ENCODE measurements at places on chromosomes 1 and 21.

- no peak for DNase-seq
Measured at GRCh38 chr1:56965916-56966697, at the start of gene C8B. Gene C8B (minus strand): TSS chr1:56966015. CDS start chr1:56965948, 67 bp downstream.

GRCh38 chr1:77948841-77949424, 29.9 kb downstream of the FUBP1 start:
- no peak for DNase-seq

DNA sequence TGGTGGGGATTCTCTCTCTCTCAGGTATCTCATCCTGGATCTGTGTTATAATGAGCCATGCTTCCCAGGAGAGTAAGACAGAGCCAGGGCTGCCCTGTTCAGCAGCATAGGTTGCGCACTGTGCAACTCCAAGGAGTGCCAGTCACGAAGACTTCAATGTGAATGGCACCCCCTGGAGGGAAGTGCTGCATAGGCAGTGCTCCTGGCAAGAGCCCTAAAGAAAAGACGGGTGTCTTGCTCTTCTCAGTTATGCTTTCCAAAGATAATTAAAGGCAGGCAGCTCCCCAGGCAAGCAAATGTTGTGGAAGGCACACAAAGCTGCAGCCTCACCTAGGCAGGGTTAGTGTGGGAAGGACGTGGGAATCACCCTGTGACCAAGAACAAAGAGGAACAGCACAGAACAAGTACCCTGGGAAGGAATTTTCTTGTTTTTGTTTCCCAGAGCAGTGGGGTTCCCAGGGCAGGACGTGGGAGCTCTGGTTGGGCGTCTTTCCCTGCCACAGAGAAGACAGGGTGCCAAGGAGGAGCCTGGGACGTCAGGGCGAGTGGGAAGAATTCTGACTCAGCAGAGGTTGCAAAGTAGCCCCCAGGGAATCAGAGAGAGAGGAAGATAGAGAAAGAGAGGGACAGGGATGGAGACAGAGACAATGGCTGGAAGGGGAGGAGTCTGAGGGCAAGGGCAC, 120.9 kb downstream of the KCNN3 start:
- DNase-seq = no peak

GRCh38 chr21:34997294-34997693, 51.8 kb downstream of the RUNX1 start:
- DNase-seq = no peak

GRCh38 chr1:166479052-166479631, 312.3 kb upstream of the FAM78B start:
- peak; percentile 61 for DNase-seq

- peak; percentile 45 for DNase-seq
Measured at GRCh38 chr1:84996846-84997666, at the start of gene MCOLN2. Gene MCOLN2 (minus strand): TSS chr1:84997113. CDS start chr1:84996872, 241 bp downstream.

DNA sequence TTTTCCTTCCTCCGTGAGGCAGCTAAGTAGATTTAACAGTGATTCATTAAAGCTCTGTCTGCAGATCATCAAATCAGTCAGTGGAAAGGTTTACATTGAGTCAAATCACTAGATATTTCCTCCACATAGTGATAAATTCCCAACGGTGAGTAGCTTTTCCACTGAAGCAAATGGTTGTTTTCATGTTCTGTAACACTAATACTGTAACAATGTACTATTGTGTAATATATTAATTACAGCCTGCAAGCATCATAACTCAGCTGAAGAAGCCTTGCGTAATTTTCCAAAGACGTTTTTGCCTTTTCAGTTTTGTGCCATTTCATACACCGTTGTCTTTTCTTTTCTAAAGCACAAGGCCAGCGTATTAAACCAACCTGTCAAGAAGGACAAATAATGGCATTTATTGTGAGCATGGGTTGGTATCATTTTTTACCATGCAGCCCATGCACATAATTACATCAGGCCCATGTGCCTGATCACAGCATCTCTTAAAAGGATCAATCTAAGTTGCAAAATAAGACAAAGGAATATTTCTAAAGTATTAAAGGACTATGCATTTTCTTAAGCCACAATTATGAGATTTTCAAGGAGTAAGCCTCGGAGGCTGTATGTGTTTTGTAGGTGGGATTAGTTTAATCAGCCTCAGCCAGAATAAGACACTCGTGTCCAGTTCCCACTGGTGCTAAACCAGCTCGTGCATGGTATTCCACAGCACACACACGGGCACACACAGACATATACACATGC, 16.7 kb upstream of the PDE9A start:
- no peak for DNase-seq

DNA sequence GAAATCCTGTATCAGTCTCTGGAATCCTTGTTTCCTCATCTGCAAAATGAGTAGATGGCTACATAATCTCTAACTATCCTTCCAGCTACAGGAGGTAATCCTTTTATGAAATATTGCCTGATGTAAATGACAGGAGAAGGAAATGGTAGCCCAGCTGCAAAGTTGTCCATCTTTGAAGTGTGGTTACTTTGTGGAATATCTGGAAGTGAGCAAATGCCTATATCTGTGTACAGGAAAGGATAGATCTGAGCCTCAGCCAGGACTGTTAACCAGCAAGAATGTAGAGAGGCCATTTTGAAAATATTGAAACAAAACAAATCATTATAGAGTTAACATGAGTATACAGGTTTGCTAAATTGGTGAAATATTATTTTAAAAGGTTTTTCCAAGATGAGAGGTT, 74.8 kb upstream of the BMP8A start:
- DNase-seq = no peak

- DNase-seq = peak; percentile 61
Measured at GRCh38 chr1:247332215-247332622, 552 bp upstream of the ZNF496 start.

DNA sequence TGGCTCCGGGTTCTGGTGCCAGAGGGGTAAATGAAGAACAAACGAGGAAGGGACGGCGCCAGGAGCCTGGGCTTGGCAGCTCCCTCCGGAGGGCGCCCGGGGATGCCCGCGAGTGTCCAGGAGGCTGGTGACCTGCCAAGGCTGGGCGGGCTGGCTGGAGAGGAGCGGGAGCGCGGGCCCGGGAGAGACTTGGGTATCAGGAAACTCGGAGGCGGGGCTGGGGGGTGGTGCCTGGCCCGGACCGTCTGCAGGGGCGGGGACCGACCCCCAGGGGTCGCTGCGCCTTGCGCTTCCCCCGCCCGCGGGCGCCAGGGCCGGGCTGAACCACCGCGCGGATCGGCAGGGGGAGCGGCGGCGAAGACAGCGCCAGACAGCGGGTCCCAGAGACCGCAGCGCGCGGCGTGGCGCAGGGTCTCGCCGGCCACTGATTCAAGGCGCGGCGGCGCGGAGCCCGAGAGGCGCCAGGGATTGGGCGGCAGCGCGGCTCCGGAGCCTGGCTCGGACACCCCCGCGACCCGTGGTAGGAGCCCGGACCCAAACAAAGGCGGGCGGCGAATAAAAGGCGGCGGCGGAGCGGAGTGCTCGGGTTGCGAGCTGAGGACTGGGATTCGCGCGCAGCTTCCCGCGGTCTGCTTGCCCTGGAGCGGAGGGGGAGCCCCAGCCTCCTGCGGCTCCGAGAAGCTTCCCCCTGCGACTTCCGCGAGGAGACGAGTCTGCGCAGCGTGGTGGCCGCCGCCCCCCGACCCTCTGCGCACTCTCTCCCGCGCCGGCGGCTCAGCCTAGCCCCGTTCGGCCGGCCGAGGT, at the start of gene DISP3:
TSS of gene DISP3 (plus strand) at position 585 of the 804 bp plus-strand sequence. CDS start 21,838 bp downstream, outside the sequence.
- DNase-seq = peak; percentile 38

DNA sequence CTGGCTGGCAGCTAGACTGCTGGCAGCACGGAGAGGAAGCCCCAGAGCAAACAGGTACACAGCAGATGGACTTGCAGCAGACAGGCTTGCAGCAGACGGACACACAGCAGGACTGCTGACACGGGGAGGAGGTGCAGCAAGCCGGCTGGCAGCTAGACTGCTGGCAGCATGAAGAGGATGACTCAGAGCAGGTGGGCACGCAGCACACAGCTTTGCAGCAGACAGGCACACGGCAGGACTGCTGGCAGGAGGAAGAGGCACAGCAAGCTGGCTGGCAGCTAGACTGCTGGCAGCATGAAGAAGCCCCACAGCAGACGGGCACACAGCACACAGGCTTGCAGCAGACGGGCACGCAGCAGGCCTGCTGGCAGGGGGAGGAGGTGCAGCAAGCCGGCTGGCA, 498 bp downstream of the KRTAP10-2 start:
- DNase-seq = peak; percentile 4

GRCh38 chr1:223224465-223224864, 81.4 kb upstream of the TLR5 start:
- no peak for DNase-seq

DNA sequence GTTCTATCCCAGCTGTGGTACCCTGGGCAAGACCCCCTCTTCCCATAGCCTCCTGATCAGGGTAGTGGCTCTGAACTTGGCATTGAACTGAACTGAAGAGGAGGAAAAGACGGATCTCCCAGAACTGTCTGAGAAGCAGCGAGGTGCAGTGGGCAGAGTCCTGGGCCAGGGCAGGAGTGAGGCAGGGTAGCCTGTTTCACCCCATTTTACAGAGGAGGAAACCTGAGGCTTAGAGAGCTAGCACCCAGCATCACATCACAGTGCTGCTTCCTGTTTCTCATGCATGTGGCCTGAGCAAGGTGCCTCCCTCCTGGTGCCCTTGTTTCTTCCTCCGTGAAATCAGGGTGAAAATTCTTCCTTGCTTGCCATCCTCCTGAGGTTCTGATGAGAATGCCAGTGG, 17.1 kb downstream of the ZNF362 start:
- DNase-seq = no peak

DNA sequence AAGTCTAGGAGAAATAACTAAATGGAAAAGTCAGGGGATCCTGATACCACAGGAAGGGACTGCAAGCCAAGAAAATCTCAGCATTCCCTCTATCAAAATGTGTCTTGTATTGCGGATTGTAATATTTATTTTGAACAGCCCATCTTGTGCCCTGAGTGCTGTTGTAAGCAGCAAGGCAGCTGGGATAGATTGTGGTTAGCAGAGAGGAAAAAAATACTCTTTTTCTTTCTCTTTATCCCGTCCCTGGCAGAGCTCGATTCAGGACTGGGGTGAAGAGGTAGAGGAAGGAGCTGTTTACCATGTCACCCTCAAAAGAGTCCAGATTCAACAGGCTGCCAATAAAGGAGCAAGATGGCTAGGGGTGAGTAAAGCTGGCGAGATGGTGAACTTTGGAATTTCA, 1.2 kb downstream of the RGL1 start:
- DNase-seq = no peak

DNA sequence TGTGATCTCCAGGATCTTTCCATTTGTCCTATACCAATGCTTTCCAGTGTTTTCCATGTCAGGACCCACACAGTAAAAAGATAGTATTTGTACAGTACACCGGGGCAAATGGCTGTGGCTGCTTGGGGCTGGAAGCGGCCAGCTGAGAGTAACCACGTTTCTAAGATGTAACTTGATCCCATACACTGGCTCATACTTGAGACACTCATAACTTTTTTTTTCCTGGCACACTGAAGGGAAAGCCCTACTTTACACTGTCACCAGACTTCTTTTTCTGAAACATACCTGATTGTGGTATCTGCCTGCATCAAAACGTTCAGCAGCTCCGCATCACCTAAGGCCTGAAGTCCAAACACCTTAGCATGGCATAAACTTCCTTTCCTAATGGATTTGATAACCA, 21.6 kb downstream of the VPS13D start:
- no peak for DNase-seq

GRCh38 chr1:156648951-156649350, 7.0 kb downstream of the BCAN start:
- no peak for DNase-seq

DNA sequence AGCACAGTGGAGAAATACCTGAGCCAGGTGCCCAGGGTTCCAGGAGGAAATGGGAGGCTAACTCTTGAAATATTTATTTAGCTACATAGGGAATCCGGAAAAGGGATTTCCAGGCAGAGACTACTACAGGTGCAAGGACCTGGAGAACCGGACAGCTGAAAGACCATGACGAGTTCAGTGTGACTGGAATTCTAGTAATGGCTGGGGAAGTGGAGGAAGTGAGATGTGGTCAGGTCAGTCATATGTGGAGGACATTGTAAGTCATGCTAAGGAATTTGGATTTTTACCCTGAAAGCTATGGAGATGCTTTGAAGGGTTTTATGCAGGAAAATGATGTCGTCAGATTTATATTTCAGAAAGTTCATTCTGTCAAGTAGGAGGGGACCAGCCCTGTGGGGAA, 1.8 kb downstream of the CAP1 start:
- DNase-seq = no peak

- no peak for DNase-seq
Measured at GRCh38 chr1:199161766-199162303, 523.0 kb downstream of the PTPRC start.

- no peak for DNase-seq
Measured at GRCh38 chr1:168509875-168510791, 33.7 kb downstream of the XCL2 start.

DNA sequence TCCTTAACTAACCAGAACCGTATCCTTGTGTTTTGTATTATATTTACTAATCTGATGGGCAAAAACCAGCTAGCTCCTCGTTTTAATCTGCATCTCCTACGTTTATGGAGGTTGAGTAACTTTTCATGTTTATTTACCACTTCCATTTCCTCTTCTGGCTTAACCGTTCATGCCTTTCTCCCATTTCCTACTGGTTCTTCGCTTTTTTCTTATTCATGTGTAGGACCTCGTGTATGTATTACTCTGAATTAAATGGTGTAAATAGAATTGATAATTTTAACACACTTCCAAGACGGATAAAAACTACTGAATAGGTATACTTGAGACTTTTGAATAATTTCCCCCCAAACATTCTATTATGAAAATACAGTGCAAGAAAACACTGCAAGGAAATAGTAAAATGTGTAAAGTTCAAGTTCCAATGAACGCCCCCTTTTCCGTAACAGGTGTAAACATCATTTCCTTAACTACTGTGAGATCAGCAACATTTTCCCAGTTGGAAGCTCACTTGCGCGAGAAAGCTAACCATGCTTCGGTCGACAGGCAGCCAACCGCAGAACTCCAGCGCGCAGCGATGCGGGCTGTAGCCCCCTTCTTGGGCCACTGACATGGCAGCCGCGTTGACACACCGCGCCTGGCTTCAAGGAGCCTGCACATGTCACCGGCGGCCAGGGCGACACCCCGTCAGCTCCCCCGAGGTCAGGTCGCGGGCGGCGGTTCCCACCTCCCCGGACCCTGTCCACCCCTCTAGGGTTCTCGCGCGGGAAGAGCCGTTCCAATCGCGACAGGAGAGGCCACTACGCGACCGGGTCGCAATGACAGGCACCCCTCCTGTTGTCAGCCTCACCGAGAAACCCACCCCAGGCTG, 816 bp downstream of the EDEM3 start:
- DNase-seq = peak; percentile 51

DNA sequence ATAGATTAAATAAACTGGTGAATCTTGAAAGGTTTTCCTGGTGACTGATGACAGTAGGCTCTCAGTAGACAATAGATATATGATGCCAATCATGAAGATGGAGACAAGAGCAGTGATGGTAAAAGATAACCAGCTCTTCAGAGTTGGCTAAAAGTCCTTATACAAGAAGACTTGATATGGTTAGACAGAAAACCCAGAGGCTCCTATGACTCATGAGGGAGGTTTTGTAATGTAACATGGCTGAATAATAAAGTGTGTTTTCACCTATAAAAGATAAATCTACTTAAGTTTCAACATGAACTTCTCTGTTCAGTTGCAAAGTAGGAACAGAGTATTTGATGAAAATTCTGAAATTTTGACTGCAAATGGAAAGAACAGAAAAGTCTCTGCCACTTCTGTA, 12.7 kb upstream of the CRNN start:
- no peak for DNase-seq
